Breast epithelium (tissue), 4 donors: ENCODE measurements at places on chromosomes 1 and 21. TPM values are rescaled to one million over a fixed set of nuclear protein-coding genes. Genes with fewer than 3 reads are reported as not detected.

The C1orf116 gene
- under 0.01 TPM for total RNA-seq

The IL20 gene
- total RNA-seq = 1.5 TPM

The FAM167B gene
- total RNA-seq = 6.9 TPM

The ACTL8 gene
- total RNA-seq = not detected

The LRRC71 gene
- total RNA-seq = not detected

The HHAT gene
- total RNA-seq = 3.8 TPM

The RUNX1 gene
- 24.8 TPM for total RNA-seq

The BCAR3 gene
- total RNA-seq = 30.2 TPM

The TSACC gene
- total RNA-seq = not detected

The KRTAP19-3 gene
- total RNA-seq = not detected

The C8B gene
- not detected for total RNA-seq

The PLEKHA6 gene
- total RNA-seq = 17.7 TPM

GRCh38 chr1:19359357-19359756 lies 47.2 kb downstream of the SLC66A1 start:
- H3K4me3 ChIP-seq = no peak overlapping the region

GRCh38 chr1:241612533-241613477 lies 27.4 kb downstream of the CHML start:
- H3K4me1 ChIP-seq = no peaks in the 10 kb centered on the region
- H3K27ac ChIP-seq = peak overlapping the region; percentile 47
- no peaks in the 10 kb centered on the region for H3K27me3 ChIP-seq
- no peak for DNase-seq

- no peaks in the 10 kb centered on the region for H3K36me3 ChIP-seq
- H3K4me1 ChIP-seq = peaks cover 32% of the 10 kb centered on the region
- no peak for DNase-seq
- H3K27ac ChIP-seq = no peak overlapping the region
- H3K4me3 ChIP-seq = no peak overlapping the region
- no peaks in the 10 kb centered on the region for H3K27me3 ChIP-seq
Observed at GRCh38 chr1:56551691-56552090, 27.7 kb downstream of the PLPP3 start.

GRCh38 chr21:27557356-27557755 lies 590.5 kb upstream of the ADAMTS5 start:
- no peaks in the 10 kb centered on the region for H3K36me3 ChIP-seq

- no peak overlapping the region for H3K27ac ChIP-seq
- H3K36me3 ChIP-seq = no peaks in the 10 kb centered on the region
- no peak overlapping the region for H3K4me3 ChIP-seq
- H3K4me1 ChIP-seq = no peaks in the 10 kb centered on the region
- DNase-seq = no peak
- H3K27me3 ChIP-seq = no peaks in the 10 kb centered on the region
Observed at GRCh38 chr21:15651172-15651571, 78.6 kb upstream of the USP25 start.

- peaks cover 4% of the 10 kb centered on the region for H3K27me3 ChIP-seq
- no peak overlapping the region for H3K27ac ChIP-seq
- H3K36me3 ChIP-seq = no peaks in the 10 kb centered on the region
Observed at GRCh38 chr1:152623203-152623844, 421 bp upstream of the LCE3A start.

DNA sequence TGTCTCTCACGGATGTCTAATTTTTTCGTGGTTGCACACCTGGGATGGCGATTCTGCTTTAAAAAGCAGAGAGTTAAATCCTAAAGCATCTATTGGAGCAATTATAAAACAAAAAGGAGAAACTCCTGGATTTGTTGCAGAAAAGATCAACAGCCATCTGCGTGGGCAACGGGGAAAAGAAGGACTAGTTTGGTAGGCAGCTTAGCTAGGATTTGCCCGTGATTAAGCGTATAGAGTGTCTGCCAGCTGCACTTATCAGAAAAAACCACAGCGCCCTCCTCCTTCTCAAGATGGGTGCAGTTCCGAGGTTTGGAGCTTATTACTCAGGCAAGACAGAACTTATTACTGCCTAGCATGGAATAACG lies 526 bp upstream of the SLC25A24 start:
- H3K4me3 ChIP-seq = peak overlapping the region; percentile 84
- no peaks in the 10 kb centered on the region for H3K4me1 ChIP-seq
- H3K27me3 ChIP-seq = no peaks in the 10 kb centered on the region

GRCh38 chr1:15424146-15424667 lies 14.0 kb upstream of the CTRC start:
- no peak for DNase-seq
- H3K36me3 ChIP-seq = no peaks in the 10 kb centered on the region
- H3K4me1 ChIP-seq = no peaks in the 10 kb centered on the region
- no peak overlapping the region for H3K4me3 ChIP-seq
- no peaks in the 10 kb centered on the region for H3K27me3 ChIP-seq
- no peak overlapping the region for H3K27ac ChIP-seq

- H3K4me1 ChIP-seq = no peaks in the 10 kb centered on the region
- no peaks in the 10 kb centered on the region for H3K27me3 ChIP-seq
- no peak for DNase-seq
- no peaks in the 10 kb centered on the region for H3K36me3 ChIP-seq
Observed at GRCh38 chr21:35178827-35179226, 129.7 kb upstream of the RUNX1 start.

DNA sequence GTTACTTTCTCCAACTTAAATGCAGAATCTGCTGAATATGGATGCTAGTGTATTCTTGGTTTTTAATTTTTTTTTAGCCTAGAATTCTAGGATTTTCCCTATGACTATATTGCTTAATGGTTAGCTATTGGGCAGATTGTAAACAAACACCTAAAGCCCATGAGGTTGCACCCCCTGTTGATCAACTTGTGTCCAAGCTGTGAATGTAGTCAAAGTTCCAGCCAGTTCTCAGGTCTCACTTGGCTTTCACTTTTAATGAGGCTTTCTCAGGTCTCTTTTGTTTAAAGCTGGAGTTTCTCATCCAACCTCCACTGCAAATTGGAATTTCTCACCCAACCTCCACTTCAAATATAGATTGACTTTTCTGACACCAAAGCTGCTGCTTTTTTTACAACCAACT lies 35.9 kb downstream of the FCER1A start:
- no peaks in the 10 kb centered on the region for H3K27me3 ChIP-seq
- no peak overlapping the region for H3K27ac ChIP-seq
- no peaks in the 10 kb centered on the region for H3K36me3 ChIP-seq
- H3K4me3 ChIP-seq = no peak overlapping the region
- H3K4me1 ChIP-seq = no peaks in the 10 kb centered on the region

DNA sequence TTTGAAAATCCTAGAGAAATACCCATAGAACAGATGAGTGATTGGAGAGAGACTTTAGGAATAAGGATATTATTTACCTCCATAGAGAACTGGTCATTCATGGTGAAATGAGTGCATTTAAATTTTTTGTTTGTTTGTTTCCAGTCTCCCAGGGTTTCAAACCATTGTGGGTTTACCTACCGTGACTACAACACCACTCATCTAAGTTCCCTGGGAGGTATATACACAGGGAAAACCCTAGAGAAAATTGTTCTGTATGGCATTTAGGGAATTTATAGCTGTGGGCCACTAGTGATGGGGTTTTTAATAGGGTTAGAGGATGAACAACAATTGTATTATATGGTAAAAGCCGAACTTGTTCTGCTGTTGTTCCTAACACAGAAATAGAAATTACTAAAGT lies 109.2 kb downstream of the USP25 start:
- no peak for DNase-seq
- H3K27ac ChIP-seq = no peak overlapping the region

GRCh38 chr1:15261155-15262002 lies 14.4 kb downstream of the FHAD1 start:
- H3K27ac ChIP-seq = peak overlapping the region; percentile 27
- H3K27me3 ChIP-seq = no peaks in the 10 kb centered on the region
- DNase-seq = no peak
- no peak overlapping the region for H3K4me3 ChIP-seq

DNA sequence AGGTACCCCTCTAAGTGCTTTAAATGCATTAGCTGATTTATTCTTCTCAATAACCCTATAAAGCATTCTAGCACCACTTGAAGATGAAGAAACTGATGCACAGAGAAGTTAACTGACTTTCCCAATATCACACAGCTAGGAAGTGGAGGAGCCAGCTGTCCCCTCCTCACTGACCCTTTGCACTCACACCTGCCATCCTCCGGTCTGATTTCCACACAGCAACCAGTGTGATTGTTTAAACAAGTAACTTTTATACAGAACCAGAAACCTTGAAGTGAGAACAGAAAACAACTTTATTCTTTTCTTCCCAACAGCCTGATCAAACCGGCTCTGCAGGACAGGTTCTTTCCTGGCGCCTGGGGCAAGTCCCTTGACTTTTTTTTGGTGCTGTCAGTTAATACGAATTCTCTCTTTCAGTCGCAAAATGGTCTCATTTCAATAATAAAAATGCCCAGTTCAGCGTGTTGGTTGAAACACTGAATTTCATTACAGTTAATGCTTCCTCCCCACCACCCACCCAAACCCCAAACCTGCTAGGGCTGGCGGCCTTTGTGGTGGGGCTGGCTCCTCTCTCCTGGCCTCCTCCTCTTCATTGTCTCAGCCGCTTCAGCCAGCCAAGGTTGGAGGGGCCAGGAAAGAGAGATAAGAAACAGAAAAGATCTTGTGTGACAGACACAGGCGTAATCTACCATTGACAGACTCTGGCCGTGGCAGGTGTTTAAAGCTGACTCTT lies 26.4 kb upstream of the EEIG2 start:
- H3K36me3 ChIP-seq = no peaks in the 10 kb centered on the region
- peak overlapping the region; percentile 36 for H3K4me3 ChIP-seq
- DNase-seq = peak; percentile 41
- no peaks in the 10 kb centered on the region for H3K27me3 ChIP-seq

GRCh38 chr1:31063631-31064030 lies 1.9 kb downstream of the PUM1 start:
- peaks cover 3% of the 10 kb centered on the region for H3K36me3 ChIP-seq
- peak overlapping the region; percentile 99 for H3K27ac ChIP-seq
- DNase-seq = no peak

- H3K27me3 ChIP-seq = no peaks in the 10 kb centered on the region
- no peaks in the 10 kb centered on the region for H3K4me1 ChIP-seq
- no peak overlapping the region for H3K27ac ChIP-seq
- H3K36me3 ChIP-seq = no peaks in the 10 kb centered on the region
- no peak for DNase-seq
Observed at GRCh38 chr1:185480545-185480944, 163.5 kb upstream of the IVNS1ABP start.
